ENCODE measurements at places on chromosomes 7 and 10.

GRCh38 chr7:132425942-132426341 is 150.3 kb downstream of the PLXNA4 start:
- no peak for DNase-seq

- DNase-seq = no peak
Observed at GRCh38 chr10:32004161-32004591, 52.0 kb downstream of the KIF5B start.

- DNase-seq = no peak
Observed at GRCh38 chr7:30465046-30465810, 13.4 kb downstream of the NOD1 start.

- DNase-seq = no peak
Observed at GRCh38 chr10:31949266-31949665, 20.6 kb upstream of the ARHGAP12 start.

- no peak for DNase-seq
Observed at GRCh38 chr10:43961523-43962345, 313.1 kb upstream of the ZNF32 start.

DNA sequence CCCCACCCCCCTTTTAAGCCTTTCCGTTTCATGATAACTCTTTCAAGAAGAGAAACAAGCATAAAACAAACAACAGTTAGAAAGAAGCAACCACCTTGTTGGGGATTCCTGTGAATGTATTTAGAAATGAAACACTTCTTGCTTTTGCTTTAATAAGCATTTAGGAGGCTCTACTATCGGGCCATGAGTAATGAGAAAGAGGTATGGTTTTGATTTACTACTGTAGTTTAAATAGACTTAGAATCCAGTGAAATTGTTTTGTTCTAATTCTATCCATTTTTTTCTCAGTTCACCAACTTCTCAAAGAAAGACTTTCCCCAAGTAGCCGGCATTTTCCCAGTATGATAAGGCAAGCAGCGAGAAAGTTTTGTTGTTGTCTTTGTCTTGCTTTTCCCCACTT is 168.7 kb upstream of the HABP2 start:
- DNase-seq = no peak

GRCh38 chr7:23003505-23004246 is 10.3 kb downstream of the HYCC1 start:
- no peak for DNase-seq

GRCh38 chr10:71314028-71314693 is 4.9 kb upstream of the SLC29A3 start:
- DNase-seq = peak; percentile 62

GRCh38 chr10:46014683-46015405 is 15.6 kb downstream of the NCOA4 start:
- no peak for DNase-seq

DNA sequence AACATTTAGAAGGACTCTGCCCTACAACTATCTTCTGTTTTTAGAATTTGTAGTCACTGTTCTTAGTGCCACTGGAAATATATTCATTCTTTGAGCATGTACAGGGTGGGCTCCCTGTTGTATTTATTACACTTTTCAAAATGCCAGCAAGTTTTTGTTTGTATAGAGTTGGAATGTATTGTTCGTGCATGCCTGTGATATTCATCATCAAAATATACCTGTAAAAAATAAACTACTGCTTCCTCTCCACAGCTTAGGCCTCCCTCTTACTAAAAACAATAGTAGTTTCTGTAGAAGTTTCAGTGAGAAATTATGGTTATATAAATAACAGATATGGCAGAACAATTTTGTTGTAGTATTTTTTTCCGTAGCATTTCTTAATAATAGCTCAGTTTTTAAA is 61.6 kb downstream of the NHLRC2 start:
- DNase-seq = no peak

- no peak for DNase-seq
Observed at GRCh38 chr7:112594397-112594796, 113.6 kb downstream of the LSMEM1 start.

DNA sequence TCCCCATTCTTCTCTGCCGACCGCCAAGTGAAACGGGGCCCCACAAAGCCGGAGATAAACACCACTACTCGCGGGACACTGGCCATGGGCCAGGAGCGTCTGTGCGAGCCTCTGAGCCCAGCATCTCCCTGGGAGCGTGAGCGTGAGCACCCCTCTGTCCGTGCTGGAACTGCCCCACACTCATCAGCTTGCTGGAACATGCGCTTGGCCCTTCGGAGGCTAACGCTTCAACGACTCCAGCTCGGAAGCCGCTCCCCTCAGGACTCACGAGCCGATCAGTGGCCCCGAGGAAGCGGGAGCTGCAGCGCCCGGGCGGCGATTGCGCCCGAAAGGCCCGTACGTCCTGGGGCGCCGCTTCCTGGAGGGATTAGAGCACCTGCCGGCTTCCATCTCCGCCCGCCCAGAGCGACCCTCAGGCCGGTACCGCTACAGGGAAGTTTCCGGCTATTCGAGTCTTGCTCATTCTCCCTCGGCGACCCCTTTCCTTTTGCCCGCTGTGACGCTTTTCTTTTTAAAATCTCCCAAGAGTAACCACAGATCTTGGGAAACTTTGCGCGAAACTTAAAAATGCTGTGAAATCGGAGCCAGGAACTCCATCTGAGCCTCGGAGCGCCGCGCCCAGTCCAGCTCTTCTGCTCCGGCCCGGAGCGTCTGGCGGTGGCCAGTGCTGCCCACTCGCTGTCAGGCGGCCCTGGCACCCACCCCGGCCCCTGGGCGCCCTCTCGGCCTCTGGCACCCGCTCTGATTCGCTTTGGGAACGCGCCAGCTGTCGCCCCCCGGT is 1.0 kb downstream of the TLL2 start:
- peak; percentile 10 for DNase-seq

- no peak for DNase-seq
Observed at GRCh38 chr10:110865809-110866482, 5.8 kb upstream of the PDCD4 start.

GRCh38 chr10:99330347-99330924 is 1.3 kb downstream of the CNNM1 start:
- peak; percentile 15 for DNase-seq

DNA sequence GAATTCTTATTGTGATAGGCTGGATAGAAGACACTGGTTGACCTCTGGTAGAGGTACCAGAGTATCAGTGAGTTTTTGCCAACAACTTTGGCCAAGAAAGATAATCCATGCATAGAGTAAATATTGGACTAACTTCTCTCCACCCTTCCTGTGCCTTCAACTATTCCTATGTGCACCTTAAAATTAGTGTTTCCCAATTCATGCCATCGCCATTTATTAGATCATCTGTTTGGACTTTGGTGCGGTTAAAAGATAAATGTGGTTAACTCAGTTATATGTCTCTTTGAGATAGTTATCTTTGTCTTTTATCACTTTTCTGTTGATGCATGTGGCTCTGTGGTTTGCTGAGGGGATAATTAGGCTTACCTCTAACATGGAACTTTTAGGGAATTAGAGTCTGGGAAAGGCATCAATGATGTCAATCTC is 4.6 kb downstream of the PAPSS2 start:
- DNase-seq = no peak
